ENCODE measurements at places on chromosomes 16 and 17. TPM values are rescaled to one million over a fixed set of nuclear protein-coding genes. Genes with fewer than 3 reads are reported as not detected.

- no peak for DNase-seq
These were observed 10.1 kb downstream of the GJD3 start for GRCh38 chr17:40354221-40355122.

GRCh38 chr17:15109608-15110007 is 155.5 kb downstream of the PMP22 start:
- no peak for DNase-seq

The TM4SF5 gene
- not detected for total RNA-seq

DNA sequence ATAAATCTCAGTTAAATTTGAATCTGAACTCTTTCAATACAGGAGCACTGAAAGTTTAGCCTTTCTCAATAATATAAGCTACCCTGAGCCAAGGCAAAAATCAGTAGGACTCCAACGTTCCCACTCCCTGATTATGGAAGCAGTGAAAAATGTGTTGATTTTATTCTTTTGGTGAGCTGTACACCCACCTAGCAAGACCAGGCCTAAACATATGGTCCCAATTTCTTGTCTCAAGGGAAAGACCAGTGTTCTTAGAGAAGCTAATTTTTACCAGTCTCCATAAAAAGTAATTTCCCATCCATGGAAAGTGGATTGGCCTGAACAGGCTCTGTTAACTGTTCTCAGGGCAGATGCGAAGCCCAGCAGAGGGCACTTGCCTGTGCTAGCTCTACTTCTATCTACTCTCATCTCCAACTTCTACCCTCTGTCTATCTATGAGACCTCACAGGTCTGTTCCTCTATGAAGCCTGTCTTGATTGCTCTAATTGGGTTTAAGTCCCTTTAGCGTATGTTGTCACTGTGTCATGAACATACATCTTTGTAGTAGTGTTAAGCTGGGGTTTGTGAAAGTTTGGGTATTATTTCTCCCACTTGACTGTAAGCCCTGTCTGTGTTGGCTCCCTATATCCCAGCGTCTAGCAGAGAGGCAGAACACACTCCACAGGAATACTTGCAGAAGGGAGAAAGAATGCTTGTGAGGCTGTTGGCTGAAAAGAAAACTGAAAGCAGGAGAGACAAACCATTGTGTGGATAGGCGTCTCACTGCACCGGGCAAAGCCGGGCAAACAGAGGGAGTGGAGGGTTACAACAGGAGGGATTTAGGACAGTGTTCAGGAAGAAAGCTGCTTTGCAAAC is 167.1 kb upstream of the MAF start:
- peak; percentile 41 for DNase-seq

The CREBBP gene
- 15.2 TPM for total RNA-seq

DNA sequence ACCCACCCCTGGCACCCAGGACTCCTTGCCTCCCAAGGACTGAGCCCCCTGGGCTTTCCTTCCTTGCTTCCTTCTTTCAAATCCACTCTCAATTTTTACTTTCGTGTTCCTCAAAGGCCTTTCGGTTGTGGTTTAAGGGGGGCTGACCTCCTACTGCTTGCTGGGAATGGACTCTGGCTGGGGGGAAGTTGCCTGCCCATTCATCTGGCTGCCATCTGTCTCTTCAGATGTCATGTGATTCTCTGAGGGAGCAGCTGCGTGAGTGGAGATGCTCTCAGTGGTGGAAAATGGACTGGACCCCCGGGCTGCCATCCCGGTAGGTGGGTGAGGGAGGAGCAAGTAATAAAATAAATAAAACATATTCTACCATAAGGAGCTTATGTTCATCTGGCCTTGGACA is 93.8 kb upstream of the RPRML start:
- no peak for DNase-seq

- DNase-seq = no peak
These were observed 709.1 kb downstream of the CDH11 start for GRCh38 chr16:64412578-64413280.

- DNase-seq = no peak
These were observed 67.7 kb downstream of the HLF start for GRCh38 chr17:55332296-55333041.

The CLEC10A gene
- not detected for total RNA-seq

The IL32 gene
- total RNA-seq = 0.38 TPM
